Activated CD4-positive, CD25-positive, alpha-beta regulatory T cell treated with anti-CD3 and anti-CD28 coated beads, Interleukin-2, amount 50 U/mL, for 16 hours (primary cell): ENCODE measurements at places on chromosomes 6 and 20.

DNA sequence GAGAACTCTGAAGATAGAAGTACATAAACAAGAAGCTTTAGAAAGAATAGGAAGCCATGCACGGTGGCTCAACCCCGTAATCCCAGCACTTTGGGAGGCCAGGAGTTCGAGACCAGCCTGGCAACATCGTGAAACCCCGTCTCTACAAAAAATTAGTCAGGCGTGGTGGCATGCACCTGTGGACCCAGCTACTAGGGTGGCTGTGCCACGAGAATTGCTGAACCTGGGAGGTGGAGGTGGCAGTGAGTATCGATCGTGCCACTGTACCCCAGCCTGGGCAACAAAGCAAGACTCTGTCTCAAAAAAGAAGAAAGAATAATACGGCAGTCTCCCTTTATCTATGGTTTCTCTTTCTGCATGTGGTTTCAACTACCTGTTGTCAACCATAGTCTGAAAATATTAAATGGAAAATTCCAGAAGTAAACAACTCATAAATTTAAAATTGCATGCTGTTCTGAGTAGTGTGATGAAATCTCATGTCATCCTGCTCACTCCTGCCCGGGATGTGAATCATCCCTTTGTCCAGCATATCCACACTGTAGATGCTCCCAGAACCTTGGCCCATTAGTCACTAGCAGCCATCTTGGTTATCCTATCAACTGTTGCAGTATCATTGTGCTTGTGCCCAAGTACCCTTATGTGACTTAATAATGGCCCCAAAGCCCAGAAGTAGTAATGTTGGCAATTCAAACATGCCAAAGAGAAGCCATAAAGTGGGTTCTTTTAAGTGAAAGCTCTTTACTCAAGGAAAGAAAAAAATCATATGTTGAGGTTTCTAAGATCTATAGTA lies 22.1 kb downstream of the DEK start:
- no peak for DNase-seq

- DNase-seq, result no peak
Measured at GRCh38 chr6:61586934-61587537, 699.0 kb downstream of the KHDRBS2 start.

DNA sequence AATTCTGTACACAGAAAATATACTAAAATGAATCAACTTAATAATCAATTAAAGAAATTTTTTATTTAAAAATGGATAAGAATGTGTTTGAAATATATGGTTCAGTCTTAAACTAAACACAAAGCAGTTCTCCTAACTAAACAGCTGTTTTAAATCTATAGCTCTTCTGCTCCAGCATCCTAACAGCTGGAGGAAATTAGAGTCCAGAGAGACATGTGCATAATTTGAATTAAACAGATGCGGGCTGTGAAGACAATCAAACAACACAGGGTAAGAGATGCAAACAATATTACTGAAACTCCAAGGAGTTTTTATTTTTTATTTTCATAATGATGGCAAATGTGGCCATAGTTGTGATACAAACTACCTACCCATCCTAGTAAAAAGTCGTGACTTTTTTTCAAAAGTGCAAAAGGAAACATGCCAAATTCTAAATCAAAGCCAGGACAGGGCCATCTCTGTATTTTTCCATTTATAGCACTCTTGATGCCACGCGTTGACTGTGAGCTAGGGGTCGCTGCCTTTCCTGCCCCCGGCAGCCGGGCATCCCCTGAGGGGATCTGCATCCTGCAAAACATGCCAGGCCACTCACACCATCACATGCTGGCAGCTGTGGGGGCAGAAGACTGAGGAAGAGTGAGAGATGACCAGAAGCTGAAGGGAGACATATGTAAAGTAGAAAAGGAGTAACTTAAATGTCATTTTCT lies 310.6 kb downstream of the PRKN start:
- DNase-seq, result no peak

DNA sequence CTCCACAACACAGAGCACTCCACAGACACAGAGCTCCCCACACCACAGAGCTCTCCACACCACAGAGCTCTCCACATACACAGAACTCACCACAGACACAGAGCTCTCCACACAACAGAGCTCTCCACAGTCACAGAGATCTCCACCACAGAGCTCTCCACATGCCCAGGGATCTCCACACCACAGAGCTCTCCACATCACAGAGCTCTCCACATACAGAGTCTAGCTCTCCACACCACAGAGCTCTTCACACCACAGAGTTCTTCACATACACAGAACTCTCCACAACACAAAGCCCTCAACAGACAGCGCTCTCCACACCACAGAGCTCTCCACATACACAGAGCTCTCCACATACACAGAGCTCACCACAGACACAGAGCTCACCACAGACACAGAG lies 55.3 kb downstream of the ERMARD start:
- DNase-seq, result no peak

DNA sequence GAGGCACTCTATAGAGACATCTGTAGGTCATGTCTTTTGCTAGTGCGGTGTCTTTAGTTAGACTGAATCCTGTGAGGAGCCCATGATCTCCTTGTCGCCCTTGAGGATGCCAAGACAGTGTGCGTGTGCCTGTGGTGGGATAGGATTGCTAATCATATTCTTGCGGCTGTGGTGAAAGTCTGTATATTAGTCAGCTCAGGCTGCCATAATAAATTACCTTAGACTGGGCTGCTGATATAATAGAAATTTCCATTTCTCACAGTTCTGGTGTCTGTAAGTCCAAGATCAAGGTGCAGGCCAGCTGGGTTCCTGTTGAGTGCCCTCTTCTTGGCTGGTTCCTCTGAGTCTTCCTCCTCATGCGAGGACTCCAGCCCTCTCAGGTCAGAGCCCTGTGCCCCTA lies 141.2 kb downstream of the JARID2 start:
- DNase-seq, result no peak

GRCh38 chr20:46563170-46563859 lies 12.9 kb upstream of the OCSTAMP start:
- no peak for DNase-seq

GRCh38 chr6:99364026-99364425 lies 14.6 kb upstream of the FAXC start:
- no peak for DNase-seq

GRCh38 chr6:56814802-56815201 lies 140.1 kb upstream of the BEND6 start:
- DNase-seq, result no peak

DNA sequence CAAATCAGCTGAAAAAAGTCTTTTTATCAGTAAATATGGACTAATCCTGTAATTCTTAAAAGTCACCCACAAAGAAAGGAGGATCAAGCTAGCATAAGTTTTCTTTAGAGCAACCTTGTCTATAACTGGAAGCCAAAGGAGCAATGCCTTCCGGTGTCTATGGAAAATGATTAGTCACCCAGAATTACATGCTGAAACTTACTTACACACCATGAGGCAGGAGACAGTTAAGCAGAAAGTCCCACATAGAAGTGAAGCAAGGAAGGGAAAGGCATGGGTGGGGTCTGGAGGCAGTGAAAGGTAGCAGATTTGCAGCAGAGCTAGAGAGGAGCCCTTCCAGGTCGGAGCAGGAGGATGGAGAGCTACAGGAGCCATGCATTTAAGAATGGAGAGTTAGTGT lies 153.7 kb upstream of the RIPOR2 start:
- DNase-seq, result no peak

DNA sequence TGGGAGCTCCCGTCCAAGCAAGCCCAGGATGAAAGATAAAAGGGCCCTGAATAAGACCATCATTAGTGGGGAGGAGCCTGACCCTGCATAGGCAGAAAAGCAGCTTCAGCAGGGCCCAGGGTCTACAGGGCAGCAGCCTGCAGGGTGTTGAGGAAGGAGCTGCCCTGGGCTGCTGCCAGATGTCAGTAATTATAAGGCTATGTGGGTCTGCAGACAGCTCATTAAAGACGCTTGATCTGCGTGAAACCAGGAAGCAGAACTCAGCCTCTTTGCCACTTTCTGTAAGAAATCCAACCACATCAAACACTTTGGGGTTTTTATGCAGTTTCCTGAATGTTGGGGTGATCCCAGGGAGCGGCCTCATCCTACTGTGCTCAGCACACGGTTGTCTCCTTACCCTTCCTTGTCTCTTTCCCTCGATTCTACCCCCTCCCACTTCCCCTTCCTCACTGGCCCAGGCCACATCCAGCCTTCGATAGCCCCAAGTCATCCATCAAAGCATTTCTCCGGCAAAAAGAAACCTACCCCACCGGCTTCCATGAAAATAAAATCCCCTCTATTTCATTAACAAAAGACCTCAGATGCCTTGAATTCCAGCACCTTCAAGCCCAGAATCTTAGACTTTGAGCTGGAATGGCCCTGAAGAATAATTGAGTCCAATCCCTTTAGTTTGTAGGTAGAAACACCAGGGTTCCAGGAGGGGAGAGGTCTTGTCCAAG lies 1.0 kb upstream of the TGM6 start:
- DNase-seq, result no peak

DNA sequence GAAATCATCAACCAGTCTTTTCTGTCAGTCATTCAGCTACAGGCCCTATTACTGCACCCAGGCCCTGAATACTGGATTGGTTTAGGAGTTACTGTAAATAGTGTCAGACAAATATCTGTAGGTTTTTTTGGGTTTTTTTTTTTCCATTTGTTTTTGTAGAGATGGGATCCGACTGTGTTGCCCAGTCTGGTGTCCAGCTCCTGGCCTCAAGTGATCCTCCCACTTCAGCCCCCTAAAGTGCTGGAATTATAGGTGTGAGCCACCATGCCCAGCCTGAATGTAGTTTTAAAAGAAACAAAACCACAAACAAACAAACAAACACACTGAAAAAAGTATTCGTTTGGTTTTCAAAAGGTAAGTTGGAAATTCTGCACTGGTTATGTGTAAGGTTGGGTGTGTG lies 39.6 kb downstream of the DZANK1 start:
- DNase-seq, result no peak

DNA sequence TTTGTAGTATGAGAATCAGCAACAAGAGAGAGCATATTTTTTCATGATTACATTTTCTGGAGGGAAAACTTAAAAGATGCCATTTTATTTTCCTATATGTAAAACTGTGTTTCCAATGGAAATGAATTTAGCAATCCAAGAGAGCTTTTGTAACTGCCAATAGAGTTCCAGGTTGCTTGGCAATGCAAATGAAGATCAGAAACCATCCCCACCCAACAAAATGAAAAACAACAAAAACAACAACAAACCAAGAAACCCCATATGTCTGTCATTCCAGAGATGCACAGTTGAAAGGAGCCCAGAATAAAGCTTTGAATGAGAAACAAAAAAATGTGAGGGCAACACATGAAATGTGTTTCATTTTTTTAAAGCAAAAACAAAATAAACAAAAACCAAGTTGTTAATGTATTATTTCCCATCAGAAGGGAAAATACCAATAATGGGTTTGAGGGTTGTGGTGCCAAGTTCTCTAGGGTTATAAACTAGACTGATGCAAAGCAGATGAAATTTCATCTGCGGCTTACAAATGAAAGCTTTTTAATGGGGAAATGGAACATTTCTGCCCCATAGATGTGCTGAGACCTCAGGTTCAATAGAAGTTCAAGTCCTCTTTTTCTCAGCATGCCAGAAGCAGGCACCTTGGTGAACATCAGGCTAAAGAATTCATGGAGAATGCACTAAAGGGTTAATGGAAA lies 121.5 kb upstream of the MCHR2 start:
- DNase-seq, result no peak

DNA sequence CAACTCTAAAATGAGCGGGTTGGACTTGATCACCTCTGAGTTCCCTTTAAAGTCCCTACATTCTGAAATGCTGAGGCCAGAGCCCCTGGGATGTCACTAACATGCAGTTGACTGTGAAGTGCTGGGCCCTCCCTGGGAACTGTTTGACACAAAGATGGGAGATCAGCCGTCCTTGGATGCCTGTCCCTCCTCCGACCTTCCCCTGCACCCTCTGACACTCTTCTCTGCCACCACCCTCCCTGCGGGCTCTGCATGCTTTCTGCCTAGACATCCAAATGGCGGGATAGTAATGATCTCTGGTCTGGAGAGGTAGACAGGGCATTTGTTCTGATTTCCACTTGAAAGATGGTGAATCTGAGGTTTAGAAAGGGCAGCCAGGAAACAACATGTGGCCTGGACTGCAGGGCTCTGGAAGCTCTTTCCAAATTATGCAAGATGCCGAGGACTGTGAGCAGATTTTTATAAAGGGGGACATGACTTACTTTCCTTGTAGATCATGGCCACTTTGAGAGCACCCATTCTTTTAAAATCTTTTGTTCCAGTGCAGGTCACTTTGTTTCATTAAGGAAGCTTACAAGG lies 113.2 kb downstream of the ZDHHC14 start:
- DNase-seq, result no peak

- no peak for DNase-seq
Measured at GRCh38 chr6:36336779-36337241, at the start of gene BNIP5. TSS of gene BNIP5 (minus strand) at chr6:36336888. CDS start at chr6:36330690, 6,198 bp downstream.

DNA sequence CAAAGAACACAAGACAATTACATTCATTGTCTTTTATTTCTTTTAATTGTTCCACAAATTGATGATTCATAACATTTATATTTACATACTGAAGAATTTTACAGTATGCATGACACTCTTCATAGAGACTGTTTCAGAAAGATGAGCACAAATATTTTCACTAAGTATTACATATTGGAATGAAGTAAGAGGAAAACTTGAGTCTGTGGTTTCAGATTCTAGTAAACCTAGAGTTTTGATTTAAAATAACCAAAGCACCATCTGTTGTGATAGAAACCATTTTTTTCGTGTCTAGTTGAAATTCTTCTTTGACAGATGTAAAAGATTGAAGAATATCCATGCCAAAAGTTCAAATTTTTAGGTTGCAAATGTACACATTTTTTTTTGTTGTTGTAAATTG lies 32.1 kb upstream of the OPN5 start:
- DNase-seq, result no peak

DNA sequence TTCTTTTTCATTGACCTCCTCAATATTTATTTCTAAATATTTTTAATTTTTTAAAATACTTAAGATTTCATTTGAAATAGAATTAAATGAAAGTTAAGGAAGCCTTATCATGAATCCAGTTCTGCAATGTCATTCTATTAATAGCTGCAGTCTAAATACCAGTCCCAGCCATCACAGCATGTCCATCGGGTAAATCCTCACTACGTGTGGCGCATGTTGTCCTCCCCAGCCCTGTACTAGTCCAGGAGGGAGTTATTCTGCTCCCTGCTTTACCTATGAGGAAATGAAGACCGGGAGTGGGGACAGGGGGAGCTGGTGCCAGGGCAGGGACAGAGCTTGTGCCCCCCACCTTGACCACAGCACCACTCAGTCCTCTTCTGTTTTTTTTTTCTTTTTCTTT lies 125.1 kb upstream of the QKI start:
- DNase-seq, result no peak

DNA sequence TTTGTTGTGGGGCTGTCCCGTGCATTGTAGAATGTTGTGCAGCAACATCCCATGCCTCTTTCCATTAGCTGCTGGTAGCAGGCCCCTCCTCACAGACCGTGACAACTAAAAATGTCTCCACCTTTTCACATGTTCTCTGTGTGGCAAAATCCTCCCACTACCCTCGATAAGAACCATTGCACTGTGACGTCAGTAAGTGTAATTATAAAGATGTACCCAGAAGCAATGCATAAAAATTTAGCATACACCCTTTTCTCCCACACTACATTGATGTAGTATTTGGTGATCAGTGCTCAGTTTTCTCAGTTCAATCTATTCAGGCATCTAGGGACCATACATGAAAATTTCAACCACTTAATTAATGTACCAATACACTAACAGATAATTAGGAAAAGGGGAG lies 389.9 kb downstream of the DOK5 start:
- no peak for DNase-seq
